ENCODE measurements at places on chromosomes 1 and 21.

- peak; percentile 22 for DNase-seq
Observed at GRCh38 chr1:198747127-198747526, 108.3 kb downstream of the PTPRC start.

- peak; percentile 73 for DNase-seq
Observed at GRCh38 chr1:107536266-107536665, 395.4 kb downstream of the NTNG1 start.

- no peak for DNase-seq
Observed at GRCh38 chr21:33033961-33034413, 8.3 kb downstream of the OLIG2 start.

GRCh38 chr1:182173808-182174512, 112.4 kb upstream of the ZNF648 start:
- DNase-seq, result no peak

GRCh38 chr21:27024301-27024700, 57.4 kb upstream of the ADAMTS5 start:
- DNase-seq, result no peak

- DNase-seq, result peak; percentile 7
Observed at GRCh38 chr1:51058858-51059257, 43.2 kb upstream of the C1orf185 start.
